Stimulated activated CD4-positive, alpha-beta T cell treated with anti-CD3 and anti-CD28 coated beads, Interleukin-2, amount 100 ng/mL, for 24 hours (primary cell): ENCODE measurements at places on chromosomes 12 and 14.

DNA sequence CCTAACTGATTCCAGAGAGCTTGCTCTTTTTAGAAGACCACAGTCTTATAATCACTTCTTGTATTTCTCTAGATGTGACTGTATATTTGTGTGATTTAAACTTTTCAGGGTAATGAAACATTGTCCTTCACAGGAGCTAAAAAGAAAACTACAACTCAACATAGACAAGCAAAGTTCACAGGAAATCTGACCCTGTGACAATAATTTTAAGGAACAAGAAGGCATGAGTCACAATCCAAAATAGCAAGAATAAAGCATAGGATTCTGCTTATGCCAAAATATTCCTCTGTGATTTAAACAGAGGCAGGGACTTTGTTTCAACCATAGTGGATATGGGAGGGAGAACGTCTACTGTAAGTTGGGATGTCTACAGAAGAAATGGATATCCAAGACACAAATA lies 44.3 kb downstream of the GPR65 start:
- no peak for DNase-seq

- DNase-seq: no peak
These were observed 24.8 kb upstream of the PKP2 start for GRCh38 chr12:32921397-32921796.

GRCh38 chr12:12338527-12339168 lies 11.4 kb downstream of the MANSC1 start:
- no peak for DNase-seq

GRCh38 chr12:79422060-79422812 lies 268.5 kb downstream of the PAWR start:
- DNase-seq: no peak

DNA sequence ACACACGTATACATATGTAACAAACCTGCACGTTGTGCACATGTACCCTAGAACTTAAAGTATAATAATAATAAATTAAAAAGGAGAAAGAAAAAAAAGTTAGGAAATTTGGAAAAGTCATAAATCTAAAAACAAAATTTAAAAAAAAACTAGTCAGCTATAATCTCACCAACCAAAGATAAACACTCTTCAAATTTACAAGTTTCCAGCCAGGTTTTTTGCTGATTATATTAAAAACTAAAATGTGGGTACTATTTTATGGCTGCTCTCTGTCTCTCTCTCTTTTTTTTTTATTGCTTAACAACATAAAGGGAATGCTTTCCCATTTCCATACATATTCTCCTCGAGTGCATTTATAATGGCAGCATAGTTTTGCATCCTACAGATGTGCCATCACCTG lies 25.0 kb upstream of the RNASE3 start:
- no peak for DNase-seq

DNA sequence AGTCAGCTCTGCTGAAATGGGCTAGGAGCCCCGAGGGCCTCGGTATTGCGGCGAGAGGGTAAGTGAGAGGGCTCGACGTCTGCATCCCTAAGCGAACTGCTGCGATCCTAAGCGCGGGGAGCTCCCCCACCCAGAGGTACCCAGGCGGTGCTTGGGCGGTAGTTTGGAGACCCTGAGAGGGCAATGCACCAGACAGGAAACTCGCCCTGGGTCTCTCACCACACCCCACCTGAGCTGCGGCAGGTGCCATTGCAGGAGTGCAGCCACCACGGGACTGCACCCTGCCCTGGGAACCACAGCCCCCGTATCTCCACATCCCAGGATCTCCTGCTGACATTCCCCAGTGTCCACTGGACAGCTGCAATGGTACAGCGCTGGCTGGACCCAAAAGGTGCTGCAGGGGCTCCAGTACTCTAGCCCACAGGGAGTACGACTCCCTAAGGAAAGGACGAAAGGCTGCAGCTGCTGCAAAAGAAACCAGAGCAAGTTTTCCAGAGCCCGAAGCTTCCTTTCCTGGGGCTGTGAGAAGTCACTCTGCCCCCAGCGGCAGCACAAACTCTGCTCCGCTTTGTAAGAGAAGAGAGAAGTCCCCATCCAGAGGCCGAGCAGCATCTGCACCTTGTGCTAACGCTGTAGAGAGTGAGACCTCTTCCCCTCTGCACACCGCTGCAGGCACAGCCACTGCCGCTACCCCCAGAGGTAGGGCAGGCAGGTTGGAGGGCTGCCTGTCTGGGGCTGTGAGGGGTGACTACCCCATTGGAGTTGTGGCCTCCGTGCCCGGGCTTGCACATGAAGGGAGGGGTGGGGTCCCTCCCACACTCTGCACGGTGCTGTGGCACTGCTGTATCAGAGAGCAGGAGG lies 31.1 kb upstream of the MON2 start:
- peak; percentile 46 for DNase-seq

DNA sequence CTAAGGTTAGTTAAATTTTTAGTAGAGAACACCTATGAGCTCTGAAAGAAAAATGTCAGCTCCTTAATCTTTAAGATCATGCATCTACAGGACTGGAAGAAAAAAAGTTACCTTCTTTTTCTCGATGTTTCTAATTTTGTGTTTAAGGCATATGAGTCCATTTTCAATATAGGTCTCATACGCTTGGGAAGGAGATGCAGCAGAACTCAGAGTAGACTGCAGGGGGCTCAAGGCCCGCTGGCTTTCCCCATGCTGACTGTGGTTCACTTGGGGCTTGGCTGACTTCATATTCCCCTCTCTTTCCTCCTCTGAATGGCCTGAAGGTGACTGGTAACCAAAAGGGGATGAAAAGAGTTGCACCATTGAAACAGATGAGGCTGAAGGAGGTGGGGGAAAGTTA lies 1.5 kb downstream of the CAPRIN2 start:
- DNase-seq: no peak

GRCh38 chr12:108618079-108618952 lies 15.4 kb downstream of the SELPLG start:
- DNase-seq: peak; percentile 85

GRCh38 chr12:112346194-112346593 lies 36.0 kb downstream of the HECTD4 start:
- DNase-seq: no peak

DNA sequence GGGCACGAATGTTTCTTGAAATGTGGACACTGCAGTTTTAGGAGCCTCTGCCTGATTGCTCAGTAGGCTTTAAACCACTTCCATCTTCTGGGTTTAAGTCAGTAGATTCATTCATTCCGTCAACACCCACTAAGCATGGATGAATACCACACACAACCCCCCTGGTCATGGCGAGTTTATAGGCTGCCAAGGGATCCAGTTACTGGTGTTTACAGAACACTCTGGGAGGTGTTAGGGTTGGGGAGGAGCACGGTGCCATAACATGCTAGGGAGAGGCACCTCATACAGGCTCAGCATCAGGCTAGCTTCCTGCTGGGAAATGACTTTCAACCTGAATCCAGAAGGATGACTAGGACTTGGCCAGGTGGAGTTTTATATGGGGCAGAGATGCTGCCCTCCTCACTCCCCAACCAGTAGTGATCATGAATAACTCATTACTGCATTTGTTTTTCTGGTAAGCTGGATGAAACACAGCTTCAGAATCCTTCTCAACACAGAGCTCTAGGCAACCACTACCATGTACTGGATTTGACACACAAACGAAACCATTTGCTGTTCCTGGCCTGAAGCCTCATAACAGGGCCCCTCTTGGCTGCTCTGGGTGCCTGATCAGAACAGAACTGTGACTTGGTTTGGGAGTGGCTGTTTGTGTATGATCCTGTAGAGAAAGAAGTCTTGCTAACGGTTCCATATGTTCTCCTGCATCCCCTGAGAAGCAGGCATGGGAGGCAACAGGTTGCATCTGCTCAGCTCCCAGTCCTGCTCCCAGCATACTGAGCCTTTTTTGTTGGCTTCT lies 47.9 kb downstream of the FBXW8 start:
- no peak for DNase-seq

- no peak for DNase-seq
These were observed 15.2 kb downstream of the GUCY2C start for GRCh38 chr12:14681190-14681589.

GRCh38 chr14:69325646-69326265 lies 65.8 kb downstream of the GALNT16 start:
- DNase-seq: no peak

DNA sequence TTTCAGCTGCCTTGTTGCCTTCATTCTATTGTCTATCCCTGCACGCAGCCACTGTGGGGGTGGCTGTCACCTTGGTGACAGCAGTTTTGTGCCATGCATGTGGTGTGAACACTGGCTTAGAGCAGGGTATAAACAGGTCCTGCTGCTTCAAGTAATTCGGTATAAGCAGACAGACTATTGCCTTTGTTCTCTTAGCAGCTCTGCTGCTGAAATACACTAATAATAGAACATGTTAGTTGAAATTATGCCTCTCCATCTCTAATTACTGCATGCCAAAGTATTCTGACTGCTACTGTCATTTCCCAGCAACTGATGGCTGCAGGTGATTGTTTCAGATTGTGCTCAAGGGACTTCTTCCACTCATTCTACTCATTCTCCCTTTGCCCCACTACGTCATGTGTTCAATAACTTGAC lies 34.6 kb downstream of the PTPRO start:
- DNase-seq: no peak

GRCh38 chr12:95225645-95226212 lies 8.1 kb downstream of the VEZT start:
- no peak for DNase-seq

DNA sequence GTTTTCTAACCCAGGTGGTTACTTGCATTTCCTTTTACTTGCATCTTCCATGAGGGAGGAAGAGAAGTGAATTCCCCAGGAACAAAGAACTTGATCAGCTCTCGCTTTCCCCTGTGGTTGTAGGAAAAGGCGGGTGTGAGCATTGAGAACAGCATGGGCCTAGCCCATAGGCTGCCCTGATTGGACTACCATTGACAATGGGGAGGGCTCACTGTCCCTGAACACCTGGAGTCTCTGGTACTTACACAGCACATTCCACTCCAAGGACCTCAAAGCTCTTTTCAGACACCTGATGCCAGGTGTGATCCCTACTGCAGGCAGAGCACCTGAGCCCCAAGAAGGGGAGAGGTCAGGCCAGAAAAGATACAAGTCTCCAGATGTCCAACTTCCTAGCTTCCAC lies 25.0 kb downstream of the MAX start:
- DNase-seq: no peak

DNA sequence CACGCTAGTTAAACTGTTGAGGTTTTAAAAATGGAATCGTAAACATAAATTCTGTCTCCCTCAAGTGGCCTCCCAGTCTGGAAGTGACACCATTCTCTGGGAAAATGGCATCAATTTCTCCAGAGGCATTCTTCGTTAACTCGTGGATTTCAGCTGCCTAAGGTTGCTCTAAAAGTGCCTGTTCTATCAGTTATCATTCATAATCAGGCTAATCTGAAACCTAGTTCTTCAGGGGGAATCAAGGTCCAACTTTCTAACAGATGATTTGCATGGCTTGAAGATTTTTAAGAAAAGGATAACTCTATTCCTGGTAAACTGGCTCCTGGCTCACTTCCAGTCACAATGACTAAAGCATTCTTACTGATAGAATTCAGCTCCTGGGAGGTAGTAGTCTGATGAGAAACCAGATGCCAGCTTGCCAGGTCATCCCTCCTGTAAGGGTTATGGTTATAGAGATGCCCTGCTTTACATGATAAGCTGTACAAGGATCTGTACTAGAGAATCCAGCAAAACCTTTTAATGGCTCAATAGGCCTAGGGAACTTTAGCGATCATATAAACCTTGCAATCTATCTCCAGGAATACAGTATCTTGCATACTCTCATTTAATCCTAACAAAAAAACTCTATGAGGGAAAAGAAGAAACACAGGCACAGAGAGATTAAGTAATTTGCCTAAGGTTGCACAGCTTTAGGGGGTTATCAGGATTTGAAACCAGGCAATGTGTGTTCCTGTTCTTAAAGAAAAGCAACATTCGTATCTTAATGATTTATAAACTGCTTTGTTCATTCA lies 1.5 kb downstream of the L3HYPDH start:
- no peak for DNase-seq
